Activated CD4-positive, alpha-beta T cell treated with anti-CD3 and anti-CD28 coated beads for 48 hours (primary cell): ENCODE measurements at places on chromosomes 1 and 21.

DNA sequence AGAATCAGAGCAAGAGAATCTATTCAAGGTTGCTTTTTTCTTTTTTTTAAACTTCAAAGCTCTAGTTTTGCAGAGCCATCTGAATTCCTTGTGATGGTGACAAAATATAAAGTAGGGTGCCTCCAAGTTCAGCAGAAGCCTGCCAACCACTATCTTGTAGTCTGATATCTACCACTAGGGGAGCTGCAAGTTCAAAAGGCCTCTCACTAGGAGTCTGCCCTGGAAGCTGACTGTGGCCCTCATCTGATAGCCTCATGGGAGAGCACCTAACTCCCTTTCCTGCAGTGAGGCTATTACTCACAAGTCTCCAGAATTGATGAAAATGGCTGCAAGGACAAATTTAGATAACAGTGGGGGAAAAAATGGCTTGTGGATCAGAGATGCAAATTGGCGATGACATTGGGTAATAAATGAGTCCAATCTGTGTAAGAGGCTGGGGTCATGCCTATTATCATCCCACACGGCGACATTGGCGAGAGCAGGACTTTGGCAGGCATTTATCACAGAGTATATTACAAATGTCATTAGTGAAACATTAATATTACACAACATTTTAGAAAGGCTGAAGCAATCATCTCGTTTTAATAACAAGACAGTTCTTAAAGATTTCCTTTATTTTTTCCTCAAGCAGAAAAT lies 10.7 kb upstream of the ZP4 start:
- DNase-seq = no peak

- no peak for DNase-seq
Measured at GRCh38 chr1:10943991-10944730, 68.3 kb upstream of the TARDBP start.

DNA sequence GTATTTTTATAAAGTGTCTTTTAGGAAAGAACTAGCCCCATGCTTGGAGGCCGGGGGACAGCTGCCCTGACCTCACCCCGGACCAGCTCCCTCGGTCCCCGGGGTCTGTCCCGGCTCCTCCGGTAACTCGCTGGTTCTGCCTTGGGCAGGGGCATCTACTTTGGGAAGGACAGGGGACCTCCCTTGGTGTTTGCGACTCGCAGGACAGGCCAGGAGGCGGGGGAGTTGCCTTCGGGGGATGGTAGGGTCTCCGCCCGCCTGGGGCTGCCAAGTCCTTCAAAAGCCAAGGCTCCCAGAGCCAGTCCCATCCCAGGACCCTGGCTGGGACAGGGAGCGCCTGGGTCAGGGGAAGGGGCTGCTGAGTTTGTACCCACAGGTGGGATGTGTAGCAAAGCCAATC lies 157.9 kb downstream of the PEX14 start:
- no peak for DNase-seq

GRCh38 chr1:89635825-89636815 lies 3.2 kb downstream of the LRRC8C start:
- DNase-seq = no peak

DNA sequence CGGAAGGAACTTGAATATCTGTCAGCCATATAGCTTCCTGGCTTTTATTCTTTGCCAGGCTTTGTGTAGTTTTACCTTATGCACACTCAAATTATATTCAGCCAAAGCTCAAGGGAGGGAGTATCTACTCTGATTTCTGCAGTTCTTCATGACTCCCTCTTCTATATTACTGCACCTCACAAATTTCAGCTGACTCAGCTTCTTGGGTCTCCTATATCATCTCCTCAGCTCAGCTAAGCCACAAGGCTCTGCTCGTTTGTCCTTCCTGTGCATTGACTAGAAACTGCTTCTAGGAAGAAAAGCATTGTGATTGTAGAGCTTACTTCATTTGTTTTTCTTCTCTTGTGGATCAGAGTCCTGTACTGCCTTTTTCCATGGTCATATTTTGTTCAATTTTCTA lies 37.4 kb downstream of the BTBD8 start:
- no peak for DNase-seq

DNA sequence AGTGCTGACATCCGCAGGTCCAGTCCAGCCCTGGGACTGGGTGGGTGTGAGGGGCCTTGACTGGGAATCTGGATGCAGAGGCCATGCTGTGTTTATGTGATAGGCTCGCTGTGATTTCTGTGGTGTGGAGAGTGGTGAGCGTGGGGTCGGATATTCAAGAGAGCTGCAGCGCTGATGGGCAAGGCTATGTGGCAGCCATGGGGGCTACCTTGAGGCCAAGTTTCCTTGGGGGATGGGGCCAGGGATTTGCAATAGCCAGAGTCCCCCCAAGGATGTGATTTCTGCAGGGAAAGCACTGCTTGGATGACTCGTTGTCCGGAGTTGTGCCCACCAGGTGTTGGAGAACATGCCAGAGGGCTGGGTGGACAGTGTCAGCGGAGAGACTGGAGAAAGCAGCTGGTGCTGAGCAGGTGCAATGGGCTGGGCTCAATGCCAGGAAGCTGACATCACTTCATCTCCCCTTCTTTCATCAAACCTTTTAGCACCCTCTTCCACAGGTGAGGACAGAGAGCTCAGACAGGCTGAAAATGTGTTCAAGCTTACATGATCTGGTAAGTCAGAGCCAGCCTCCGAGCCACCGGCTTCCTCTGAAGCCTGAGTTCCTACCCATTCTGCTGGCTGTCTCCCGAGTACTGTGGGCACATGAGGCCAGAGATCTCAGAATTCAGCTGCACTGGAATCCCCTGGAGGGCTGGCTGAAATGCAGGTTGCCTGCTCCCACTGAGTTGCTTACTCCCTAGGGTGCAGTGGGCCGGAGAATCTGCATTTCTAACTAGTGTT lies 132.9 kb downstream of the RHOU start:
- no peak for DNase-seq

- DNase-seq = no peak
Measured at GRCh38 chr1:207904391-207904790, 6.5 kb downstream of the CD34 start.

DNA sequence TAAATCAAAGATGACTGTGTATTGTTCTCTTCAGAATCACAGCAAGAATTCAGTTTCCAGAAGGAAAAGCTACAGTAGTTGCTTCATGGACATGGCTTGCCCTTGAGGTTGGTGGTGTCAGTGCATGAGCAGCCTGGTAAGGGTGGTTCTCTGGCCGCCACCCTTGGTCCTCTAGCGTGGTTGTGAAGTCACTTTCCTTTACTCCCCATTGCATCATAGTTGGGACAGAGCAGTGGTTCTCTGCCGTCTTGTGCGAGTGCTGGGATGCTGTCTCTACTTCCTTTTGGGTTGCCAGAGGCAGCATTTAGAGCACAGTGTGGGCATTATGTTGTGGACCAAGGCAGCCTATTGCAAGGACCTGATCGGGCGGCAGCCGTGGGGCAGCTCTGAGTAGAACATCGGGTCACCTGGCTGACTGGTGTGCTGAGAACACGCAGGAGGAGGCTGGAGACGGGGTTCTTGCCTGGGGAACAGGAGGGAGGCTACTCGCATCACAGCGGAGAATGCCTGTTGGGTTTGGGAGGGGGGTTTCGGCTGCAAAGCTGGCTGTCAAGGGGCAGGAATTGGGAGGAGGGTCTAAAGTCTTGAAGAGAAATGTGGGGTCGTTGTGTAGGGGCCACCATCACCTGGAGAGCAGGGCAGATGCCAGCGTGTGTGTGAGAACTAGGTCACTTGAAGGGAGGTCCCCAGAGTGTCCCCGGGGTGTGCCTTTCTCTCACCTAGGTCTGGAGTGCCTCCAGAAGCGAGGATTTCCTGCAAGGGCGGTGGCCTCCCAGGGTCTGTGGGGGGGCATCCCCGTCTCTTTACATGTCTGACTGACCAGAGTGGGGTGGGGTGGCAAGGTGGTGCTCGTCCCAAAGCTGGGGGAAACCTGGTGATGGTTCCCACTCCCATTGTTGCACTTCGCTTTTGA lies 6.3 kb downstream of the ARF1 start:
- no peak for DNase-seq

DNA sequence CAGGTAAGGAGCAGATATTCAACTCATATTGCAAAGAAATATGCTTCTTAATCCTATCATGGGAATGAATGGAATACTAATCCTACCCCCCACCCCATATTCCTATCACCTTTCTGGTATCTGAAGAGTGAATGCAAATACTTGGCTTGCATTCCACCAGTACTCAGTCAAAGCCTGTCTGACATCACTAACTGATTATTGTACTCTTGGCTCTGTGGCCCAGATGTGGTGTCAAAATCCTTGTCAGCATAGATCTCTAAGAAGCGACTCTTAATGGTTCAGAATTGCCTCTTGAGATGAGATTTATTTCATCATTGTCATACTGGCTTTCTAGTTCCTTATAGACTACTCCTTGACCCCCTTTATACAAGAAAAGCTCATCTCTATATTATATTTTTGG lies 604.6 kb downstream of the ADGRL2 start:
- no peak for DNase-seq

DNA sequence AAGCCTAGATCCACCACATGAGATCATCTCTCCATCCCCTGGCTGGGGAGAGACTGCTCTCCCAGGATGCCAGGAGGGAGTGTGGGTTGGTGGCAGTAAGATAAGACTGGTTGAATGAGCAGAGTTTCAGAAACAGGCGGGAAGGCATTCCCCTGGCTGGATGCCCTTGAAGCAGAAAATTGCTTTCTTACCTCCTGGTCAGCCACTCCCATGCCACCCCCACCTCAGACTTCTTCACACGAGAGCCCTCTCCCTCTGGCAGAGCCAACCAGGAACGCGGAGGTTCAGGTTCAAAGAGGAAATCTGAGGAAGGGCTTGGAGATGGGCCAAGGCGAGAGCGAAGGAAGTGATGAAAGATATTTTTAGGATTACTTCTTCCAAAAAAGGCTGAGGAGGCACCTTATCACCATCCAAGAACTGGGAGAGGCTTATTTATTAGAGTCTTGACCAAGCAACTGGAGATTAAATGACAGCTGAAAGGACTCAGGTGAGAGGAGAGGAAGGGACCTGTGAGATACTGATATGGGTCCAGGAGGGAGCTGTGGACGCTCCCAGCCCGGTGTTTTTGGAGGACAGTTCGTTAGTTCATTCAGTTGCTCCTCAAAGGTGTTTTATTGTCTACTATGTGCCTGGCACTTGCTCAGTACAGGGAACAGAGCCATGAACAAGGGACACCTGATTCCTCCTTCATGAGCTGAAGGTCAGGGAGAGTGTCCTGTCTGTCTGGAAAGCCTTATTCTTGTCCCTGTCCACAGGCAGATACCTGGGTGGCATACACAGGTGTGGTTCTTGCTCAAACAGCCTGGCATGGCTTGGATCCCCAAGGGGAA lies 18.9 kb upstream of the SLC26A9 start:
- no peak for DNase-seq

DNA sequence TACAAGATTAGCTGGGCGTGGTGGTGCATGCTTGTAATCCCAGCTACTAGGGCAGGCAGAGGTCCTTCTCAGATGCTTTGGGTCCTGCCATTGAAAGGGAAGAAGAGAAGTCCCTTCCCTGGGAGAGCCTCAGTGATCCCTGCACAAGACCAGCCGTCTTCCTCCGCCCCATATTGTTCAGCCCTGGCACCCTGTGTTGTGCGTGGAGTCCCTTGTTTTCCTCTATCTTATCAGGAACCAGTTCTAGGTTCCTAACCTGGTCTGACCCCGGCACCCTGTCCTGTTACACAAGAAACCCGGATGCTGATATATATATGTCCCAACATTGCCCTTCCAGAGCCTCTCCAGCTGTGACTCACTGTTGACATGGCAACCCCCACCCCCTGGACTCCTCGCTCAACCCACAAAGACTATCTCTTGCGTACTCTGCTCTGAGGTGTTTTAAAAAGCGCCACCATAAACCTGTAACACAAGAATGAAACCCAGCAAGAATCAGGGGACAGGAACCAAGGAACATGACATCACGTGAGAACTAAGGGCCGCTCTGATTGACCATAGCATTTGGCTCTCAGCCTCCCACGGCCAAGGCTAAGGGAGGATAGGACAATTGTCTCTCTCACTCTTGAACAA lies 4.8 kb downstream of the MX2 start:
- DNase-seq = peak; percentile 36

DNA sequence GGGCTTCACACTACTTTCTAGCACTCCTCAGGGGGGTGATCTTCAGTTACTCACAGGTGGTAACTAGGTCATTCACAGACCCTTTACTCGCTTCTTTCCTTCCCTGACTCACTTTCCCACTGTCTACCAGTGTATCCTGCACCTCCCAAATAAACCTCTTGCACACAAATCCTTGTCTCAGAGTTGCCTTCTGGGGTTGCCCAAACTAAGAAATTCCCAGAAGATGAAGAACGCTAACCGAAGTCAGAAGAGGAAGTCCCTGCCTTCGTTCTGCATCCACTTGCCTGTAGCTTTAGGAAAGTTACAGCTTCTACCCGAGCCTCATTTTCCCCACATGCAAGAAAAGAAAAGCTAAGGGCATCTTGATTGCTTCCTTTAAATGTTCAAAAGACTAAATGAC lies 11.9 kb upstream of the PADI4 start:
- DNase-seq = no peak

- no peak for DNase-seq
Measured at GRCh38 chr1:36641776-36642175, 159.1 kb upstream of the CSF3R start.

- DNase-seq = no peak
Measured at GRCh38 chr1:51297401-51298321, 32.7 kb downstream of the TTC39A start.

- DNase-seq = no peak
Measured at GRCh38 chr1:112517231-112517630, 8.5 kb downstream of the WNT2B start.

DNA sequence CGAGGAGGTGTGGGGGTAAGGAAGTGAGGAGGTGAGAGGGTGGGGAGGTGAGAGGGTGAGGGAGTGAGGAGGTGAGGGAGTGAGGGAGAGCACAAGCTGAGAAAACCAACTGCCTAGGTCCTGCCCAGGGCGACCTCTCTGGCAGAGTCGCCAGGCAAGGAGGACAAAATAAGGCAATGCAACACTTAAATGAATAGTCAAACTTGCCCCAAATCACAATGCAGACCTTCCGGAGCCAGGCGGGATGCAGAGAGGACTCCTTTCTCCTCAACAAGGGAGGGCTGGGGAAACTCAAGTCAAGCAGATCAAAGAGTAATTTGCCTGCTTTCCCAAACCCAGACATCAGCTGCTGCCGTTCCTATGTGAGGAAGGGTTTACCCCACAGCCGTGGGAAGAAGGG lies 86.0 kb downstream of the CCDC185 start:
- DNase-seq = no peak

DNA sequence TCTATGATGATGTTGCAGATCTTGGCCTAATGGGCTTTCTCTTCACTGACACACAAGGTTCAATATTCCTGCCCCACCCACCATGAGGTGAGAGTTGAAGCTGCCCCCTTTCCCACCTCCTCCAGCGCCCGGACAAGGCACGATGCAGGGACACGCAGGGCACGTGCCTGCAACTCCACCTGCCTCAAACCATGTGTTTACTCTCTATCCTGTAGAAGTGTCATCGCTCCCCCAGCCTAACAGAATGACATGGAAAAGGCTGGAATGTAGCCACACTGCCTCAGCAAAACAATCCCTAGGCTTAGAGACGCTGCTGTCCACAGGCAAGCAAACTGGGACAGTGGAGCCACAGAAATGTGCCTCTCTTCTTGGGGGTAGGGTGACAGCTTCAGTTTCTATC lies 92.9 kb upstream of the SOD1 start:
- no peak for DNase-seq
